Lower lobe of right lung (tissue), 2 donors: ENCODE measurements at places on chromosomes 1 and 21. TPM values are rescaled to one million over a fixed set of nuclear protein-coding genes. Genes with fewer than 3 reads are reported as not detected.

Gene DIO1
- not detected for total RNA-seq

Gene TEDDM1
- not detected for total RNA-seq

Gene SLFNL1
- 4.8 TPM for total RNA-seq

Gene CASQ1
- total RNA-seq = 0.27 TPM

Gene IGSF3
- total RNA-seq = 15.8 TPM

Gene IER5
- total RNA-seq = 33.2 TPM

Gene AMY1B
- total RNA-seq = 5.8 TPM

Gene CNIH3
- total RNA-seq = 2.1 TPM

Gene CLDN14
- not detected for total RNA-seq
